ENCODE measurements at places on chromosomes 16 and 17.

- no peak overlapping the region for H3K4me3 ChIP-seq
- H3K27ac ChIP-seq, result no peak overlapping the region
- no peak for DNase-seq
- H3K4me1 ChIP-seq, result no peaks in the 10 kb centered on the region
These were observed 51.3 kb upstream of the TMC5 start for GRCh38 chr16:19366391-19366790.

DNA sequence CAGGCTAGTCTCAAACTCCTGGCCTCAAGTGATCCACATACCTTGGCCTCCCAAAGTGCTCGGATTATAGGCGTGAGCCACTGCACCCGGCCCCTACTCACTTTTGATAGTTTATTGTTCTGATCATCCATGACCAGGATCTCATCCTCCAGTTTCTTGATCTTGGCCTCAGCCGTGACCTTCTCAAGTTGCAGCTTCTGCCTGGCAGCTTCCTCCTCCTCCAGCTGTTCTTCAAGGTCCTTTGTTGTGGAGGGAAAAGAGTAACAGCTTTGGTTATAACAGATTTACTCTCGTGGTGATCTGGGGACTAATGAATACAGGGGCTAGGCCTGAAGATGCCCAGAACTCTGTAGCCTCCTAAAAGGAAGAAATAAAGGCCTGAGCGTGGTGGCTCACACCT lies 89.9 kb downstream of the NDE1 start:
- no peak for DNase-seq
- no peak overlapping the region for H3K27ac ChIP-seq
- no peaks in the 10 kb centered on the region for H3K4me1 ChIP-seq

- no peaks in the 10 kb centered on the region for H3K36me3 ChIP-seq
- no peak overlapping the region for H3K27ac ChIP-seq
- H3K4me3 ChIP-seq, result no peak overlapping the region
- DNase-seq, result no peak
These were observed 70.6 kb upstream of the BCO1 start for GRCh38 chr16:81167851-81168250.

DNA sequence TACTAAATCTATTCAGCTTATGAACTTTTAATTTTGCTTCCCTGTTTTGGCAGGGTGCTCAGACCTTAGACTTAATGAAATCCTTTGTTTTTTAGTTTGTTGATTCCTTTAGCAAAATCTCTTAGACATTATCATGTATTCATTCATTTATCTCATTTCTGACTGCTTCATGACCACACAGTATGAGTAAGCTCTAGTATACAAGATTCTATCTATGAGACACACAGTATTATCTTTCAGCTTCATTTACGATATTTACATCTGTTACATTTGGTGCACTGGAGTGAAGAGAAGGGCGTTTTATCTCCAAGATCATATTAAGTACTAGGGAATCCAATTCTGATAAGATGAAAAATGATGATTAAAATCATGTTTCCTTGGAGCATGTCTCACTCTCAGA lies 448.1 kb upstream of the CA10 start:
- no peaks in the 10 kb centered on the region for H3K27me3 ChIP-seq
- no peak overlapping the region for H3K4me3 ChIP-seq
- H3K27ac ChIP-seq, result no peak overlapping the region
- DNase-seq, result no peak
- H3K36me3 ChIP-seq, result no peaks in the 10 kb centered on the region

- no peaks in the 10 kb centered on the region for H3K27me3 ChIP-seq
- H3K4me3 ChIP-seq, result no peak overlapping the region
- DNase-seq, result no peak
These were observed 25.1 kb upstream of the RMI2 start for GRCh38 chr16:11320170-11320569.

- H3K27me3 ChIP-seq, result no peaks in the 10 kb centered on the region
- no peaks in the 10 kb centered on the region for H3K36me3 ChIP-seq
- no peak overlapping the region for H3K4me3 ChIP-seq
- H3K27ac ChIP-seq, result no peak overlapping the region
These were observed 5.2 kb downstream of the IL34 start for GRCh38 chr16:70651524-70651923.

GRCh38 chr17:68564415-68565111 lies 36.6 kb downstream of the FAM20A start:
- peak overlapping the region; percentile 45 for H3K27ac ChIP-seq
- peaks cover 4% of the 10 kb centered on the region for H3K4me1 ChIP-seq
- H3K36me3 ChIP-seq, result no peaks in the 10 kb centered on the region
- no peak for DNase-seq
- no peak overlapping the region for H3K4me3 ChIP-seq

DNA sequence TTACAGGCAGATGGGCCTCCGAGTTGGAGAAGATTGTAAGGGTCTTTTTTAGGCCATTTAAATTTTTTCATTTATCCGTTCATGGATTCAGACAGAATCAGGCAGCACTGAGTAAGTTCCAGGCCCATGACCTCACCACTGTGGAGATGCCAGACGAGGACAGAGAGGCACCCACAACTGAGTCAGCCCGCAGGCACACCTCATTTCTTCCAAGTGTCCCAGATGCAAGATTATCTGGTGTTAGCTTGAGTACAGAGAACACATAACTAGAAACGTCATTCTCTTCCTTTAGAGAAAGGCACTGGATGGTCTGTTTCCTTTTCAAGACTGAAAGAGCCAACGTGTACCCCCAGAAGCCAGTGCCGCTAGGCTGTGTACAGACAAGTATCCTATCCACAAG lies 16.9 kb downstream of the CLEC16A start:
- H3K36me3 ChIP-seq, result peaks cover 14% of the 10 kb centered on the region
- no peak for DNase-seq
- no peak overlapping the region for H3K4me3 ChIP-seq
- H3K27me3 ChIP-seq, result no peaks in the 10 kb centered on the region
- H3K4me1 ChIP-seq, result peaks cover 26% of the 10 kb centered on the region

DNA sequence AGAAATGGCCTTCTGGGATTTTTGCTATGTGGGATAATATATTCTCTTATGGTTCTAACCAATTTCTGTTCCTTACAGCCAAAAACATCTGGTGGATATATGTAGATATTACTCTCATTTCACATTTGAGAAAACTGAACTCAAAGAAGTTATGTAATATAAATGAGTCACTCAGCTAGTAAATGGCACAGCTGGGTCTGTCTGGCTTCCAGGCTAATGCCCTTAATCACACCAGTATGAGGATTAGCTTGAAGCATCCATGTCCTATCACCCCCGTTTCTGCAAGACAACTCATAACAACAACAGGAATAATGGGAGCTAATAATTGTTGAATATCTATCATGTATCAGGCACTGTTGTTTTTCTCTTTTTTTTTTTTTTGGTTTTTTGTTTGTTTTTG lies 34.4 kb upstream of the USP7 start:
- no peaks in the 10 kb centered on the region for H3K4me1 ChIP-seq
- DNase-seq, result no peak
- no peak overlapping the region for H3K27ac ChIP-seq
- H3K27me3 ChIP-seq, result no peaks in the 10 kb centered on the region

DNA sequence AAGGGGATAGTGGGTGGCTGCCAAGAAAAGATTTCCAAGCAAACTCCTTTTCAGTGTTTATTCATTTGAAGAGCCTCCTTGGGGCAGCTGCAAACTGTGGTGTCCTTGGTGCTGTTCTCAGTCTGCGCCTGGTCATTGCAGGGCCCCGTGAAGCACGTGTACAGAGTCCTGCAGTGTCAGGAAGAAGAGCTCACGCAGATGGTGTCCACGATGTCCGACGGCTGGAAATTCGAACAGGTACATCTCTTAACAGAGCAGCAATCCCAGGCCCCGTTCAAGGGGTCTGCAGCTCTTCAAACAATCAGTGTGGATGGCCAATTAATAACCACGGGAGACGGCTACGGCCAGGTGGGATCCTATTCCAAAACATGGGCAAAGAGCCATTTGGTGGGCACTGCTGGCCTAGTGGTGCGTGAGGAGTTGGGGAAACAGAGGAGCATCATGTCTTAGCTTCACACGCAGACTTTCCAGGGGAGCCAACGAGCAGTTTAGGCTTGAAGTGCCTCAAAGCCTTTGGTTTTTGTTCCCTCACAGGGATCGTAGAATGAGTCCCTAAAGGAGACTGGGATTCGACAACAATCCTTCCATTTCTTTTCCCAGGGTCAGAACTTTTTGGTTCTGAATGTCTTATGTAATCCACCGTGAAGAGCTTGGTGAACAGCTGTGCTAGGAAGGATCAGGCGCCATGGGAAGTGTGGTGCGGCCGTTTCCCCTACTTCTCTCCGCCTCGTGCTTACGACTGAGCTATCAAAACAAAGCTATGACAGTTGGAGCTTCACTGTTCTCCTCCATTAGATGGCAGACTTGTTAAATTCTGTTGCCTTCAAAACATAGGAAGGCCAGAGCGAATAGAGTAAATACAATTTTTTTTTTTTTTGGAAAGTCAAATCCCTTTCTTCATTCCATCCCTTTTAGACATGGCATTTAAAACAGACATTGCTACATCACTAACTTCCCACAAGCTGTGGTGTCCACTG lies 12.6 kb downstream of the KCTD2 start:
- H3K27ac ChIP-seq, result no peak overlapping the region
- peaks cover 74% of the 10 kb centered on the region for H3K36me3 ChIP-seq
- no peaks in the 10 kb centered on the region for H3K27me3 ChIP-seq
- no peak for DNase-seq
- H3K4me3 ChIP-seq, result no peak overlapping the region
- no peaks in the 10 kb centered on the region for H3K4me1 ChIP-seq

Measured in RWPE2 (cell line).